ENCODE measurements at places on chromosomes 1 and 21.
A peak's percentile ranks its signal among the peaks of the same experiment; 100 is the strongest.

- no peak for DNase-seq
These were observed 13.2 kb upstream of the PRKAB2 start for GRCh38 chr1:147185432-147185831.

DNA sequence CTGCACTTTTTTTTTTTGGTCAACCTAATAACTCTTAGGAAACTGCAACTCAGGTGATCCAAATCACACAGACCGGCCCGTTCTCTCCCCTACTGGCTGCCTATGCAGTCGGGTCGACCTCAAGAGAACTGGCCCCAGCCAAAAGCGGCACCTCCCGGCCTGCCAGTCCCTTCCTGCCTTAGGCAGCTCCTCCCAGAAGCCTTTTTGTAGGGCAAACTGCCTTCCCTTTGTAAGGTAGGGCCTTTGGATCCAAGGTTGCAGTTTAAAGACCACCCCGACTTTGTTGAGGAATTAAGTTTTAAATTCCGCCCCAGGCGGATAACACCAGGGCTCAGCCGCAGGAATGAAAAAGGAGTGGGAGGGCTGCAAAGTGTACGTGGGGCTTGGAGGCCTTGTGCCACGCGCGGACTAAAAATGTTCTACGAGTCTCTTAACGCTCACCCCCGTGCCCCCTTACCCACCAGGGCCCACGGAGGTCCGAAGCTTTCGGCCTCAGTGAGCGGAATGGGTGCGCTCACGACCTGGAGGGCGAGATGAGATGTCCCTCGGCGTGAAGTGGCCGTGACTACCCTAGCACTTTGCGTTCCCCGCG is 642 bp upstream of the ST3GAL3 start:
- no peak for DNase-seq

DNA sequence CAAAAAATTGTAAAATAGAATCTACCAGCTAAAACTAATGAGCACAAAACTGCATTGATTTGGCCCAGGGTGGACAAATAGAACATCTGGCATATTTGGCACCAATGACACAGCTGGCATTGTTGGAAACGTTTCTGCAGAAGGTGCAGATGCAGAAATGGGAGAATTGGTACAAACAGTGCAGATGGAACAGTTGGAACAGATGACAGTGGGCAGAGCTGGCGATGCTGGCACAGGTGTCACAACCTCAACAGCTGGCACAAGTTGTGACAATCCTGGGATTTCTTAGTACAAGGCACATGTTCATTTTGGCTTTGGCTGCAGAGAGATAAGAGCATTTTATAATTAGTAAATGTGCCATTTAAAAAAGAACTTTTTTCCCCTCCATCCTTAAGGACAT is 91.1 kb upstream of the ZBTB18 start:
- DNase-seq = no peak

GRCh38 chr1:10242135-10242534 is 31.8 kb downstream of the KIF1B start:
- DNase-seq = no peak

GRCh38 chr1:187027253-187027652 is 198.5 kb downstream of the PLA2G4A start:
- DNase-seq = no peak

DNA sequence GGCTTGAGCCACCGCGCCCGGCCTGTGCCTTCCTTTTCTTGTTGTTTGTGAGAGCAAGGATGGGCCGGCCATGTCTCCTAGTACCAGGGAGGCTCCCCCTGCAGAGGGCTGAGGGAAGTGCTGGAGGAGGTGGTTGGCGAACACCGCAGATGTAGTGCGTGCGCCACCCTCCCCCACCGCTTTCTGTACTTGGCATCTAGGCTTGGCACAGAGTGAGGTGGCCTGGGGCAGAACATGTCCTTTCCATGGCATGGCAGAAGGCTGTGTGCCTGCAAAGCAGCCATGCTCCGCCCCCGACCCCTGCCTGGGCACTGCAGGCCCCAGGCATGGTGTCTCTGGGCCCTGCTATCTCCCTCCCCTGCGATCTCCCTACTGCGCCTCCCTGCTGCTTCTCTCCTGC is 30.7 kb downstream of the ALPL start:
- no peak for DNase-seq

DNA sequence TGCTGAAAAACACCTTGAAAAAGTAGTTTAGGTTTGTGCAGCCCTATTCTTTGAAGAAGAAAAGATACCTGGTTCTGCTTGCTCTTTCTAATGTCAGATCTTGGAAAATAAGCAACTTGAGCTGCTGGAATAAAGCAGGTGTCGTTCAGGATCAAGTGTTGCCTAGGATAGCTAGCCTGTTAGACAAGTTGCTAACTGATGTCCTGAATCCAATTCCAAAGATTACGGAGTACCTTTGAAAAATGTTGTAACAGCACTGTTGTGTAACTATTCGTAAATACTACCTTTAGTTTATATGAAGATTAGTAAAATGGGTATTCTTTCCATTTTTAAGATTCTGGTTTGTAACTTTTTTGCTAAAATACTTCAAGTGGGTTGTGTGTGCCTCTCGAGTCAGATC is 151.5 kb downstream of the CLEC20A start:
- no peak for DNase-seq

DNA sequence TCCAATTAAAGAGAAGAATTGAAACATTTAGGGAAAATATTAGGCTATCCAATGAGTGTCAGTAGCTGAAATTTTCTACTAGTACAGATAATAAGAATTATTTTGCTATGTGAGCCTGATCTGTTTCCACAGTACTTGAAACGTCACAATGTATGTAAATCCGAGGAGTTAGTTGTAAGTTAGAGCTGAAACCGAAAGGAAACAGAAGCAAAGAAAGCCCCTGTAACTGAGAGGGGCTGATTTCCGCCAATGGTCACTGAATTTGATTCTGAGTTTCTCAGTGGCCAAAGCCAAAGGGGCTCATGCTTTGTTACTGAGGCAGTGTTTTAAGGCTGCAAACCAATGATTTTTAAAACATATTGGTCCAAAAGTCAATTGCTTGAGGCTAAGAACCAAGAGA is 168.3 kb upstream of the DUSP10 start:
- no peak for DNase-seq

DNA sequence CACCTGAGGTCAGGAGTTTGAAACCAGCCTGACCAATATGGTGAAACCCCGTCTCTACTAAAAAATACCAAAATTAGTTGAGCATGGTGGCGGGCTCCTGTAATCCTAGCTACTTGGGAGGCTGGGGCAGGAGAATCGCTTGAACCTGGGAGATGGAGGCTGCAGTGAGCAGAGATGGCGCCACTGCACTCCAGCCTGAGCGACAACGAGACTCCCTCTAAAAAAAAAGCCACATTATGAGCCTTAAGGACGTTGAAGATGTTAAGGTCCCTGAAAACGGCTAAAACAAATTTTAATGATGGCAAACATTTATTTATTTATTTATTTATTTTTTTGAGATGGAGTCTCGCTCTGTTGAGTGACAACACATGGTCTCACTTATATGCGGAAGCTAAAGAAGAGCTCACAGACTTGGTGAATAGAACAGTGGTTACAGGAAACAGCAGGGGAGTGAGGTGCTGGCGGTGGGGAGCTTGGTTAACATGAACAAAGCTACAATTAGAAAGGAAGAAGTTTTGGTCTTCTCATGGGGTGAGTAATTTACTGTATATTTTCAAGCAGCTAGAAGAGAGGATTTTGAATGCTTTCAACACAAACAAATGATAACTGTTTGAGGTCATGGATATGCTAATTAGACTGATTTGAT is 47.1 kb downstream of the TCP10L start:
- DNase-seq = peak; percentile 31

DNA sequence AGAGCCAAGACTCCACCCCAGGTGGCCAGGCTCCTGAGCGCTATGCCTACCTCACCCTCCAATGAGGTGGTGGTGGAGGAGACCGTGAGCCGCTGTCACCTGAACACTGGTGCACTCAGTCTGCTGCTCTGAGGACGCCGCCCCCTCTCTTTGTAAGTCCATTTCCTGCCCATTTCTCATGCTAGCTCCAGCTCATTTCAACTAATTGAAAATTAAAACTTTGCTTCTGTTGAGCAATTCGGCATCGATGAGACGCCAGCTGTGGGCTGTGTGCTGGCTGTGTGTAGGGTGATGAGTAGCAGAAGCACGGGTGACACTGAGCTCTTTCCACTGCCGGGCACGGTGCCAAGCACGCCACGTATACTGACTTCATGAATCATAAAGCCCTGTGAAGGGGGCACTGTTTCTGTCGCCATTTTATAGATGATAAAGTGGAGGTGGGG is 11.2 kb downstream of the TNFRSF1B start:
- DNase-seq = peak; percentile 86

GRCh38 chr1:24122776-24123175 is 10.8 kb upstream of the MYOM3 start:
- DNase-seq = no peak

DNA sequence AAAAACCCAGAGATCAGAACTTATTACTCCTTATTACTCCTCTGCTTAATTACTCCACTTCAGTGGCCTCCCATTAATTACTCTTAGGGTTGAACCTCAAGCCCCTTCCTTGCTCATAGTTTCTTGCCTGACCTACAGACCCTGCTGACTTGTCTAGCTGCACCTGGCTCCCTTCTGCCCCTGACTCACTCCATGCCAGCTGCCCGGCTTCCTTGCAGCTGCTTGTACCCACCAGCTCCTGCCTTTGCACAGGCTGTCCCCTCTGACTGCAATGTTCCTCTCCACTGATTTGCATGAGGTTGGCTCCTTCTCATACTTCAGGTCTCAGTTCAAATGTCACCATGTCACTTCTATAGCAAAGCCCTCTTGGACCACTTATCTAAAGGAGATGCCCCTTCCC is 1.9 kb upstream of the PTPRU start:
- DNase-seq = no peak

GRCh38 chr1:155320661-155321617 is at the start of gene RUSC1:
Gene RUSC1, plus strand, starts transcription at chr1:155320894. Its CDS starts 880 bp downstream, at chr1:155321774.
- peak; percentile 70 for DNase-seq

DNA sequence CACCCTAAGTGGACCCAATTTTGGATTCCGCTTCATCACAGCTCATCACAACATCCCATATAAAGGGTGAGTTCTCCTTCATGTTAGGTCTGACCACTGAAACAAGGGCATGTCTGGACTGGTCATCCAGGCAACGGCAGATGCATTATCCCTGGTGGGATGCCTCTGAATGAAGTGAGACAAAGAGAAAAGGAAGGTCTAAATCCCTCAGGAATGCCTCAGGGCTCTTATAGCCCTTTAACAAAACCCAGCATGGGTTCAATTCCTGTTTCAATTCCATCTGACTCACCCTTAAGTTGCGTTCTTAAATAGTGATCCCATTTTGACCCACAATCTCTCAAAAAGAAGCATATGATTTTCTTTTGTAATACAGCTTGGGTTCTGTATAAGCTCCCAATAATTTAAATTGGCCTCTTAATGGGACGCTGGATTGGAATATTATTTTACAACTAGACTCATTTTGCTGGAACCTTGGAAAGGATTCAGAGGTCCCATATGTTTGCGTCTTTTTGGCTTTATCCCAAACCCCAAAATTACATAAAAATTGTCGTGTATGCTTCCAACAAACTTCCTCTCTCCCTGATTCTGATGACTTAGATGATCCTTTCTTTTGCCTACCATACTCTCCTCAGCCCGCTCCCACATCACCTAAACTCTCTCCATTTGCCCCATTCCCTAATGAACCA is 287.4 kb upstream of the ZP4 start:
- no peak for DNase-seq

DNA sequence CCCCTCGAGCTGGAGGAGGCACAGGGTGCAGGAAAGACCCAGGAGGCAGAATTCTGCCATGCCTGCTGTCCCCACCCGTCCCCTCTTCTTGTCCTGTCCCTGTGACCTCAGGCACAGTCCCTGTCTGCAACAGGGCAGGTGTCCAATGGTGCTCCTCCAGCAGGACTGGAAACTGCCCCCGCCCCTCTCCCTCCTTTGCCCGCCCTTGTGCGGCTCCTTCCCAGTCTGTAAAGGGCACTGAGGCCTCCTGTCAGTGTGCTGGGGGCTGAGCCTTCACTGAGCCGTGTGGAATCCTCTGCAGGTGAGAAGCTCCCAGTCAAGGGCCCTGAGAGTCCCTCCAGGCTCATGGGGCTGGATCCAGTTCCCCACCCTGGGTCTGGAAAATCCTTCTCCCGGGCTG is 28.9 kb downstream of the PRDM16 start:
- no peak for DNase-seq

DNA sequence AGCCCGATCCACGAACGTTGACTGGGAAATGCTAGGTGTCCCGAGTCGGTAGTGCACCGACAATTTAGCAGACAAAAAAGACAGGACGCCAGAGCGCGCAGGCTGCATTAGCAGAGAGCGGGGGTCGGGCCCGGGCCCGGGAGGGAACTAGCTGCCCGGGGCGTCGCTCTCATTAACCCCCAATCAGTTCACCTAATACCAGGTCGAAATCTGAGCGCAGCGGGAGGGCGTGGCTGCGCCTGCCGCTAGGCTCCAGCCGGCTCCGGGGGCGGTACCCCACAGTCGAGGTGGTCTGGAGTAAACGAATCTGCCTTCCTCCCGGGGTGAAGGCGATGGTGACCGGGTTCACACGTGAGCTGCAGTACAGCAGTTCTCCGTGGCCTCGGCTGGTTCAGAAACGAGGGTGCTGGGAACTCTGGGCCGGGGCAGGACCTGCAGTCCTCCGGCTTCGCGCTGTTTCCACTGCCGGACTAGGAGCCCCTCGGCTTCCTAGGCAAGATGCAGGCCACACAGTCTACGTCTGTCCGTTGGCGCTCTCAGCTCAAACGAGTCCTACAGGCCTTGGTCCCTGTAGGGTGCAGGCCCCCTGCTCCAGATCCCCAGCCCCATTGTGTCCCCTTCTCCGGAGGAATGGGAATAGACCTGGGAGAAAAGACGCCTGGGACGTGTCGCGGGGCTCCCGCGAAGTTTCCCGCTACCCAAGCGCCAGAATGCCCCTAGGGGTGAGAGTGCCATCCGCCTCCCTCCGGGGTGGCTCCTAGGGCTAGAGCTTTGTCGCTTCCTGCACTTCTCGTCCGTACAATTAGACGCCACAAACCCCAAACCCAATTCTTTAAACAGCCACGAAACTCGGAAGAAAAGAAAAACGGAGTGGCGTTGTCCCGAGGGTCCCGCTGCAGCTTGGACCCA is 2.0 kb downstream of the GFI1 start:
- DNase-seq = peak; percentile 61

DNA sequence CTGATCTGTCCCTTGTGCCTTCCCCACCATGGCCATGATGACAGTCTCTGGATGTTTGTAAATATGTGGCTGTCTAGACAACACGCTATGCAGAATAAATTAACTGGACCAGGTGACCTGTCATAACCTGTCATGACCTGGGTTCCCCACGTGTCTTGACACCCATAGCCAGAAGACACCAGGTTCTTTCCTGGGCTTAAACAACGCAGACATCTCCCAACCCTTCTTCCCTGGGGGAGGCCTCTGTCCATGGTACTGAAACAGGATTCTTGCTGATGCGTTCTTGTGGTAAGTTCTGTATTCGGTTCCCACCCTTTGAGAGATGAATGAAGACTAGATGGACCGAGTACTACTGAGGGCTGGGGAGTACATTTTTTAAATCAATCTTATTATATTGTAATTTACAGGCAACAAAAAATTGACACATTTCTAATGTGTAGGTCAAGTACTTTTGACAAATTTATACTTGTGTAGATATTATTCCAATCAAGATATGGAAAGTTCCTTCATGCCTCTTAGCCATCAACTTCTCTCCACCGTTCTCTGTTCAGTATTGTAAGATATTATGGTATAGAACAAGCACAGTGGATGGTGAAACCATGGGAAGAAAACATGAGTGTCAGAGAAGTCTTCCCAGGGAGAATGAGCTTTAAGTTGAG is 738.8 kb downstream of the PTPRU start:
- DNase-seq = no peak

All from CD4-positive, alpha-beta T cell treated with Interleukin-10 for 1 hour (primary cell).